ENCODE measurements at places on chromosomes 11 and 22. TPM values are rescaled to one million over a fixed set of nuclear protein-coding genes. Genes with fewer than 3 reads are reported as not detected.

TCIRG1 gene
- 586 TPM for total RNA-seq

SHISA8 gene
- not detected for total RNA-seq

OR8D2 gene
- total RNA-seq = not detected

OR8D1 gene
- not detected for total RNA-seq

MGAT3 gene
- 53.7 TPM for total RNA-seq

SLC22A6 gene
- total RNA-seq = not detected

- no peaks in the 10 kb centered on the region for H3K36me3 ChIP-seq
- no peaks in the 10 kb centered on the region for H3K27me3 ChIP-seq
- H3K4me3 ChIP-seq = no peak overlapping the region
Measured at GRCh38 chr11:120682332-120682649, 170.7 kb downstream of the GRIK4 start.

GRCh38 chr11:82930734-82931133 is 29.2 kb downstream of the DDIAS start:
- no peaks in the 10 kb centered on the region for H3K36me3 ChIP-seq
- H3K27me3 ChIP-seq = no peaks in the 10 kb centered on the region
- DNase-seq = no peak

DNA sequence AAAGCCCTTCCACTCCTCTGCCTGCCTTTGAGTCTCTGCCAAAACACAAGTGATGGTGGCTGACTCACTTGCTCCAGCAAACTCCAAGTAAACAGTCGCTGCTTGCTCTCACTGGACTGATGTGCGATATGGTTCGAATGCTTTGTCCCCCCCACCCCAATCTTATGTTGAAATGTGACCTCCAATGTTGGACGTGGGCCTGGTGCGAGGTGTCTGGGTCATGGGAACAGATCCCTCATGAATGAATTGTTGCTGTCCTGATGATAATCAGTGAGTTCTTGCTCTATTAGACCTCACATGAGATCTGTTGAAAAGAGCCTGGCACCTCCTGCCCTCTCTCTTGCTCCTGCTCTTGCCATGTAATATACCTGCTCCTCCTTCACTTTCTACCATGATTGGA is 747.9 kb downstream of the OPCML start:
- no peaks in the 10 kb centered on the region for H3K36me3 ChIP-seq
- no peak for DNase-seq
- no peaks in the 10 kb centered on the region for H3K27me3 ChIP-seq
- H3K4me1 ChIP-seq = no peaks in the 10 kb centered on the region
- no peak overlapping the region for H3K4me3 ChIP-seq

DNA sequence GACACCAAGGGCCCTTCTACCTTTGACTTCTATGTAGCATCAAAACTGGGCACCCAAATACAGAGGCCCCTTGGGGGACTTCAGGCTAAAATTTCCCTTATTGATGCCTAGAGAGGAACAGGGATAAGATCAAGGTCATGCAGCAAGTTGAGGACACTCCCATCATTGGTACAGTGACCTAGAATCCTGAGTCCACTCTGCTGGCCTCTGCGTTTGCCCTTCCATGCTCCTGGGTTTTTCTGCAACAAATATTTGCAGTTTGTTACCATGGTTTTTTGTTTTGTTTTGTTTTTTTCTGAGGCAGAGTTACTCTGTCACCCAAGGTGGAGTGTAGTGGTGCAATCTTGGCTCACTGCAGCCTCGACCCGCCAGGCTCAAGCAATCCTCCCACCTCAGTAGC is 64.2 kb downstream of the THAP12 start:
- H3K27me3 ChIP-seq = peaks cover 3% of the 10 kb centered on the region
- no peak overlapping the region for H3K27ac ChIP-seq
- no peaks in the 10 kb centered on the region for H3K4me1 ChIP-seq
- DNase-seq = no peak

GRCh38 chr11:75389276-75389605 is 10.1 kb upstream of the RPS3 start:
- no peak overlapping the region for H3K27ac ChIP-seq
- H3K36me3 ChIP-seq = no peaks in the 10 kb centered on the region
- H3K4me1 ChIP-seq = no peaks in the 10 kb centered on the region
- H3K27me3 ChIP-seq = no peaks in the 10 kb centered on the region
- no peak for DNase-seq
- H3K4me3 ChIP-seq = no peak overlapping the region

- H3K27me3 ChIP-seq = no peaks in the 10 kb centered on the region
- H3K4me1 ChIP-seq = peaks cover 16% of the 10 kb centered on the region
- H3K4me3 ChIP-seq = no peak overlapping the region
- H3K36me3 ChIP-seq = no peaks in the 10 kb centered on the region
- no peak overlapping the region for H3K27ac ChIP-seq
Measured at GRCh38 chr11:6620636-6621035, 1.4 kb upstream of the TPP1 start.

GRCh38 chr11:105856954-105857353 is 165.1 kb downstream of the MSANTD4 start:
- H3K4me1 ChIP-seq = no peaks in the 10 kb centered on the region
- no peak overlapping the region for H3K4me3 ChIP-seq

DNA sequence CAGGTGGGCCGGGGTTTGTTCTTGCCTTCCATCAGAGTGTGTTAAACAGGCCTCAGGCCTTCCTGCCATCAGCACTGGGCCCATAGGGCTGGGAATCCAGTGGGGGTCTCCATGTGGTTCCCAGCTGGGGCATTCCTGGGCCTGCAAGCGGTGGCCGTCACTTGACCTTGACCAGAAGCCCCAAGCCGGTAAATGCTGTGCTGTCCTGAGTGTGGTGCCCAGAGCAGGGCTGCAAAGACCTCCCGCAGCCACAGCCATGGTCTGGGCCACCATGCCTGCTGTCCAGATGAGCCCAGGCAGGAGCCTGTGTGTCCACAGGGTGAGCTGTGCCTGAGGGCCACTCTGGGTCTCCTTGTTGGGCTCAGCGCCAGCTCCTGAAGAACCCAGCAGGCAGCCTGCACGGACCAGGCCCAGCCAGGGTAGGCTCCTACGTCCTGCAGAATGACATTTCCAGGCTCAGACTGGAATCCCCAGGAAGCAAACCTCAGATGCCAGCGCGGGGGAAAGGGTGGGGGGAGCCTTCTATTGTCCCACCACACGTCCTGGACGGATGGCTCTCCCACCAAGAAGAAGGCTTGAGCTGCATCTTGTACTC is 117.3 kb downstream of the KCNQ1OT1 start:
- no peaks in the 10 kb centered on the region for H3K4me1 ChIP-seq
- no peaks in the 10 kb centered on the region for H3K36me3 ChIP-seq
- DNase-seq = peak; percentile 39
- H3K27me3 ChIP-seq = no peaks in the 10 kb centered on the region
- H3K27ac ChIP-seq = no peak overlapping the region

DNA sequence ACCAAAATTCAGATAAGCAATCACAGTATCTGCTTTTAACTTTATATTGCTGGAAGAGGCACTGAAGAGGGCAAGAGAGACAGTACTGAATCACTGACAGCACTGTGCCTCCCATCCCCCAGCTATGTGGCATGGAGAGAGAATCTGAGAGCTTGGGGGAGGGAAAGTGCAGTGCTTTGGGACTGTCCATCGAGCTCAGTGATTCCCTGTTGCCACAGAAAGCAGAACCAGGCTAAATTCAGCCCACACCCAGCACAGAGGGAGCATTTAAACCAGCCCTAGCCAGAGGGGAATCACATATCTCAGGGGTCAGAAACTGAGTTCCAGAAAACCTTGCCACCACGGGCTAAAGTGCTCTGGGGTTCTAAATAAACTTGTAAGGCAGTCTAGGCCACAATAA is 44.3 kb downstream of the KCNQ1 start:
- no peaks in the 10 kb centered on the region for H3K36me3 ChIP-seq
- no peaks in the 10 kb centered on the region for H3K27me3 ChIP-seq
- H3K4me3 ChIP-seq = no peak overlapping the region
- H3K27ac ChIP-seq = no peak overlapping the region

GRCh38 chr11:15107730-15108515 is 6.8 kb upstream of the INSC start:
- H3K27ac ChIP-seq = peak overlapping the region; percentile 15
- DNase-seq = no peak
- H3K36me3 ChIP-seq = no peaks in the 10 kb centered on the region
- no peaks in the 10 kb centered on the region for H3K4me1 ChIP-seq
- H3K4me3 ChIP-seq = no peak overlapping the region

DNA sequence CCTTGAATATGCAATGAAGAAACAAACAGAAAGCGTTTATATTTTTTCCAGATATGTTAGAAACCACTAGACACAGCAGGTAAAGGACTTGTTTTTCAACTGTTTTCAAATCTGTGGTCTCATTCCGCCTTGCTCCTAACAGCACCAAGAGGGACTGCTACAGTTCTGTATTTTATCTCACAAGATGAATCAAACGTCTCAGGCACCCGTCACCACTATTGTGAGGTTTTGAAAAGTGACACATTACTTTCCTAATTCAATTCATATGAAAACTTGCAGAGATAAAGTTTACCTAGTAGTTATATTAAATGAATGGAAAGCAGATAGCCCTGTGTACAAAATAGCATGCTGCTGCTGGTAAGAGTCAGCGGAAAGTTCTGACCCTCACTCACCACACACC is 386.3 kb downstream of the ETS1 start:
- H3K4me1 ChIP-seq = no peaks in the 10 kb centered on the region
- no peak for DNase-seq
- no peak overlapping the region for H3K27ac ChIP-seq
- no peaks in the 10 kb centered on the region for H3K36me3 ChIP-seq
- H3K4me3 ChIP-seq = no peak overlapping the region

- no peak overlapping the region for H3K4me3 ChIP-seq
- H3K36me3 ChIP-seq = peaks cover 17% of the 10 kb centered on the region
- H3K4me1 ChIP-seq = no peaks in the 10 kb centered on the region
- no peaks in the 10 kb centered on the region for H3K27me3 ChIP-seq
Measured at GRCh38 chr22:32058656-32059260, 15.7 kb downstream of the SLC5A1 start.

DNA sequence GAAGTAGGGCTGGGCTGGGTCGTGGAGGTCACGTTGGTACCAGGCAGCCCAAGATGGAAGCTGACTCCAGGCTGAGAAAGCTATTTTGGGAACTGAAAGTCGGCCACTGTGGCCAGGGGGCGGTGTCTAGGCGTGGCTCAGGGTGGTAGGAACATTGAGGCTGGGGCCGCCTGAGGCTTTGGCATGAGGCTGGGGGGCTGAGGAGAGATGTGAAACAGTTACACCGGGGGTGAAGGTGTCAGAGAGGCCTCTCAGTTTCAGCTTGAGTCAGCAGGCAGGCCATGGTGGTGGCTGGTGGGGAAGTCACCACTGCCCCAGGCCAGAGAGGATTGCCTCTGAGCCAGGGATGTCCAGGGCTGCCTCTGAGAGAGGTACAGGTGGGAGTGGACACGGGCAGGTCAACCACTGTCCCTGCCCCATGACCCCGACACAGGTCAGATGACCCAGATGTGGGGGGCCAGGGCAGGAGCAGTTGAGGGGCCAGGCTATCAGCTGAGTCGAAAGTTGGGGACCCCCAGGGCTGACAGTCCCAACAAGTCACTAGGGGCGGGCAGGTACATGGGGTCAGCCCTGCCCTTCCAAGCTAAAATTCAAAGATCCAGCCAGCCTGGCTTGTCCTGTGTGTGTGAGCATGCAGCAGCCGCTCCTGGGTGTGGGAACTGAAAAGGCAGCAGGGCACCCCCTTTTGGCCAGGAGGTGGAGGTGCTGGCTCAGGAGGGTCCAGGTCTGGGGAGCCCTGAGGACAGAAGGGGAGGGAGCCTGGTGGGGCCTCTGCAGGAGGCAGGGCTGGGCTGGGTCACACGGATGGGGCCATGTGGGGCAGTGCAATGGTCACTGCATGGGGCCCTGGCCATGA is 7.2 kb downstream of the KCNK7 start:
- H3K4me1 ChIP-seq = peaks cover 22% of the 10 kb centered on the region
- H3K36me3 ChIP-seq = no peaks in the 10 kb centered on the region
- DNase-seq = peak; percentile 86
- H3K27me3 ChIP-seq = no peaks in the 10 kb centered on the region
- H3K4me3 ChIP-seq = no peak overlapping the region

DNA sequence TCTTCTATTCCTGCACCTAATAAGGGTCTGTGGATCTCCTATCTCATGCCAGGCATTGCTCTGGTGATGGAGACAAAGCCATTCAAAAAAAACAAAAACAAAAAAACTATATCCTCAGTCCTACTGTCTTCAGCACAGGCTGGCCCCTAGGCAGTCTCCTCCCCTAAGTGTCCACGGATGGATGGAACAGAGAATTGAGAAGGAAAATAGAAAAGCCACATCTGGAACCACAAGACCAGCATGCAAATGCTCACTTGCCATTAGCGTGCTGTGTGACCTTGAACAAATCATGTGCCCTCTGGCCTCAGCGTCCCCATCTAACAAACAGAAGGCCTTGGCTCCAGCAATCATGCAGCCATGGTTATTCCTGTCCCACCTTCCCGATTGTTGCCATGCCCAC is 32.7 kb upstream of the CD82 start:
- no peaks in the 10 kb centered on the region for H3K27me3 ChIP-seq
- H3K4me1 ChIP-seq = peaks cover 5% of the 10 kb centered on the region
- no peak for DNase-seq
- no peak overlapping the region for H3K27ac ChIP-seq

DNA sequence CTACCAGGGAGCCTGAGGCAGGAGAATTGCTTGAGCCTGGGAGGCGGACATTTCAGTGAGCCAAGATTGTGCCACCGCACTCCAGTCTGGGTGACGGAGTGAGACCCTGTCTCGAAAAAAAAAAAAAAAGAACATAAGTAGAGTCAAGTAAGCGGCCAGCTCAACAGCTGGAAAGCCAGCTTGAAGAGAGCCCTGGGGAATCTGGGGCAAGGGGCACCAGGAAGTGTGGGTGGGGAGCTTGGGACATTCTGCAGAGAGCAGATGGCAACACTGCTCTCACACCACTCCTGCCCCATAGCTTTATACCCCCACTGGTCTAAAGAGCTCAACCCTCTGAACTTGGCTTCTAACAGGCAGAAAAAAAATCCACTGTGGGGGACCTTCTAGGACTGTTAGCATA is 505.6 kb downstream of the BUD13 start:
- no peak overlapping the region for H3K4me3 ChIP-seq
- H3K36me3 ChIP-seq = no peaks in the 10 kb centered on the region
- DNase-seq = no peak
- no peak overlapping the region for H3K27ac ChIP-seq
